ENCODE measurements at places on chromosomes 11 and 22. TPM values are rescaled to one million over a fixed set of nuclear protein-coding genes. Genes with fewer than 3 reads are reported as not detected.

Gene SSTR3
- total RNA-seq: not detected

Gene MRGPRX4
- total RNA-seq: not detected

Gene MIOX
- total RNA-seq: not detected

Gene TTC36
- total RNA-seq: not detected

Gene MPZL3
- 0.41 TPM for total RNA-seq

Gene PAAF1
- total RNA-seq: 11.1 TPM

Gene GAS2L1
- total RNA-seq: 15.0 TPM

Gene PANX2
- total RNA-seq: 0.90 TPM

Gene CARD10
- total RNA-seq: 5.8 TPM

Gene IRAG1
- 17.6 TPM for total RNA-seq

Gene SLC17A6
- not detected for total RNA-seq

Gene GPR83
- total RNA-seq: not detected

Gene NCF4
- not detected for total RNA-seq

Gene LINC01488
- total RNA-seq: not detected

Gene OR4A16
- total RNA-seq: not detected

Gene OR4P4
- total RNA-seq: not detected

Gene LIN7C
- 33.2 TPM for total RNA-seq

Gene SDHAF2
- total RNA-seq: 51.5 TPM

Gene GALNT18
- total RNA-seq: 2.4 TPM

Gene GGT1
- 1.1 TPM for total RNA-seq

Gene GAL
- total RNA-seq: not detected

Gene SELENOM
- total RNA-seq: 97.9 TPM

Gene FOLR1
- 0.18 TPM for total RNA-seq

Gene ZNF70
- total RNA-seq: 5.9 TPM

Gene OR5D16
- not detected for total RNA-seq

Gene NCAM1
- 23.6 TPM for total RNA-seq

Gene STK33
- total RNA-seq: 1.1 TPM

Gene APOA5
- not detected for total RNA-seq

Gene OR51E2
- total RNA-seq: not detected

Gene C11orf91
- not detected for total RNA-seq

Gene EIF3L
- total RNA-seq: 181 TPM

Gene HORMAD2
- total RNA-seq: not detected

Gene CARD18
- total RNA-seq: not detected

Gene CST6
- total RNA-seq: not detected

Gene NECTIN1
- total RNA-seq: 7.8 TPM

Gene CCDC89
- total RNA-seq: 7.9 TPM

Gene RFPL1
- total RNA-seq: not detected

Gene SLCO2B1
- total RNA-seq: 2.0 TPM

Gene OR10D3
- not detected for total RNA-seq

Gene TMPRSS4
- total RNA-seq: not detected

Gene GNAZ
- 1.3 TPM for total RNA-seq

Gene CCDC87
- total RNA-seq: 0.45 TPM

Gene PRMT3
- total RNA-seq: 19.3 TPM

Gene OLFML1
- total RNA-seq: 27.1 TPM

Gene PGA5
- total RNA-seq: not detected

Gene LMNTD2
- not detected for total RNA-seq

Gene FOLR2
- not detected for total RNA-seq

Gene ARHGAP8
- total RNA-seq: 0.41 TPM

All from fibroblast of the aortic adventitia (primary cell).